ENCODE measurements at places on chromosomes 12 and 14.
A peak's percentile ranks its signal among the peaks of the same experiment; 100 is the strongest.

- no peak for DNase-seq
Measured at GRCh38 chr14:61041704-61042103, 60.7 kb downstream of the SLC38A6 start.

- no peak for DNase-seq
Measured at GRCh38 chr12:102379346-102380162, 100.8 kb downstream of the IGF1 start.

DNA sequence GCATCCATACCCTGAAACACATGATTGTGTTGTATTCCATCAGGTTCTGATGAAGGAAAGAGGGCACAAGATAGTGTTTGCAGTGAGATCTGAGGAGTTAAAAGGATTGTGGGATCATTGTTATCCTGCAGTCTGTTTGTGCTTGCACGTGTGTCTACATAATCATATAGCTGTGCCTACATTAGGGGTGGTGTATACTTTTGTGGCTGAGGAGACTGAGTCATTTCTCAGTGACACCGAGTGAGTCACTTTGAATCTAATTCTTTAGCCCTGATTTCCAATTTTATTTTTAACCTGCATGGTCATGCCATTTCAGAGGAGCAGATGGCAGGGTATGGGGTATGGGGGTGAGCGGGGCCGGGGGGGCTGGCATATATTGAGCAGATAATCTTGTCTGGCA lies 133.2 kb downstream of the ANO4 start:
- no peak for DNase-seq

DNA sequence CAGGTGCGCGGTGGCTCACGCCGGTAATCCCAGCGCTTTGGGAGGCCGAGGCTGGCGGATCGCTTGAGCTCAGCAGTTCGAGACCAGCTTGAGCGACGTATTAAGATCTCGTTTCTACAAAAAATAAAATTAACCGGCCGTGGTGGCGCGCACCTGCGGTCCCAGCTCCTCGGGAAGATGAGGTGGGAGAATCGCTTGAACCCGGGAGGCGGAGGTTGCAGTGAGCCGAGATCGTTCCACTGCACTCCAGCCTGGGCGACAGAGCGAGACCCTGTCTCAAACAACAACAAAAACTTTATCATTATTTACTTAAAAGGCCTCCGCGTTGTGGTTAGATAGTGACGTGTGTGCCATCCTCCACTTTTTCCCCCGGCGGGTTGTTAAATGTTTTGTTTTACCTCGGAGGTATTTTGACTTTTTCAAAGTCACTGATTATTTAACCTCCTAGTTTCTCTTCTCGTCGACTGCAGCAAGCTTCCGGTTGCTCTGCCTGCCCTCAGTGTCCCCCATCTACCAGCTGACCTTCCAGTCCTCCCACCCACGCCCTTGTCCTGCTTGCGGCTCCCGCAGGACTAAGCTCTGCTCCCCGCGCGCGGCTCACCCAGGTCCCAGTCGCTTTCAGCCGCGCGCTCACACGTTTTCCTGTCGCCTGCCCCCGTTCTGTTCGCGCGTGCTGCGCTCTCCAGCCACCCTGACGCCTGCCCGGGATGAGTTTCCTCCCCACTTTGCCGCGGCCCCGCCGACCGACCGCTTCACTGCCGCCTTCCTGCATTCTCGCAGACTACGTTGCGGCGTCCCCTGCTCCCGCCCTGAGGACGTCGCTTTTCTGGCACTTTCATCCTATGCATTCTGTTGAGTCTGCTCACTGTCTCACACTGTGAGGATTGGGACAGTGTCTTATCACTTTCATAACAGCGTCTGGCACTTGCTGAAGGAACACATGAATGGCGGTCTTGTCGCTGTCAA lies 1.2 kb upstream of the SCAF11 start:
- peak; percentile 87 for DNase-seq

- DNase-seq: no peak
Measured at GRCh38 chr12:53613821-53614220, 12.4 kb downstream of the ATF7 start.

DNA sequence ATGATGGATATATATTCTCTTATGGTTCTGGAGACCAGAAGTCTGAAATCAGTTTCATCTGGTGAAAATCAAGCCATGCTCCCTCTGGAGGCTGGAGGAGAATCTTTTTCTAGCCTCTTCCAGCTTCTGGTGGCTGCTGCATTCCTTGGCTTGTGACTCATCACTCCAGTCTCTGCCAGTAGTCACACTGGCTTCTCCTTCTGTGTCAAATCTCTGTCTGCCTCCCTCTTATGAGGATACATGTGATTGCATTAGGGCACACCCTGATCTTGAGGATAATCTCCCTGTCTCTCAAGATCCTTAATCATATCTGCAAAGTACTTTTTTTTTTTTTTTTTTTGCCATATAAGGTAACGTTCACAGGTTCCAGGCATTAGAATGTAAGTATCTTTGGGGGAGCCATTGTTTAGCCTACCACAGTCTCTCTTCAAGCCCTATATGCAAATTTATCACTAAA lies 17.7 kb downstream of the DNAL1 start:
- DNase-seq: no peak

DNA sequence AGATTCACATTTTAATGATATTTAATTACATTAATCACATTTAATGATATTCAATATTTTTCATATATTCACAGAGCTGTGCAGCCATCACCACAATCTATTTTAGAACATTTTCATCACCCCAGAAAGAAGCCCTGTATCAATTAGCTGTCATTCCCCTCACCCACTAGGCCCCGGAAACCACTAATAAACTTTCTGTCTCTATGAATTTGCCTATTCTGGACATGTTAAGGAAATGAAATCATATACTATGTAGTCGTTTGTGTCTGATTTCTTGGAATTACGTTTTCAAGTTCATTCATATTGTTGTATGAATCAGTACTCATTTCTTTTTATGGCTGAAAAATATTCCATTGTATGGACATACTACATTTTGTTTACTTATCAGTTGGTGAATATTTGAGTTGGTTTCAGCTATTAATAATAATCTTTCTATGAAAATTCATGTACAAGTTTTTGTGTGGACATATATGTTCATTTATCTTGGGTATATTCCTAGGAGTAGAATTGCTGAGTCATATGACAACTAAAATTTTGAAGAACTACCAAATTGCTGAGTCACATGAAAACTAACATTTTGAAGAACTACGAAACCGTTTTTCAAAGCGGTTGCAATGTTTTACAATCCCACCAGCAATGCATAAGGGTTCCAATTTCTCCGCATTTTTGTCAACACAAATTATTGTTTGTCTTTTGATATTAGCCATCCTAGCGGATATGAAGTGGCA lies 11.7 kb upstream of the OTOGL start:
- DNase-seq: no peak

GRCh38 chr12:122265886-122266229 lies 436 bp downstream of the VPS33A start:
- no peak for DNase-seq

DNA sequence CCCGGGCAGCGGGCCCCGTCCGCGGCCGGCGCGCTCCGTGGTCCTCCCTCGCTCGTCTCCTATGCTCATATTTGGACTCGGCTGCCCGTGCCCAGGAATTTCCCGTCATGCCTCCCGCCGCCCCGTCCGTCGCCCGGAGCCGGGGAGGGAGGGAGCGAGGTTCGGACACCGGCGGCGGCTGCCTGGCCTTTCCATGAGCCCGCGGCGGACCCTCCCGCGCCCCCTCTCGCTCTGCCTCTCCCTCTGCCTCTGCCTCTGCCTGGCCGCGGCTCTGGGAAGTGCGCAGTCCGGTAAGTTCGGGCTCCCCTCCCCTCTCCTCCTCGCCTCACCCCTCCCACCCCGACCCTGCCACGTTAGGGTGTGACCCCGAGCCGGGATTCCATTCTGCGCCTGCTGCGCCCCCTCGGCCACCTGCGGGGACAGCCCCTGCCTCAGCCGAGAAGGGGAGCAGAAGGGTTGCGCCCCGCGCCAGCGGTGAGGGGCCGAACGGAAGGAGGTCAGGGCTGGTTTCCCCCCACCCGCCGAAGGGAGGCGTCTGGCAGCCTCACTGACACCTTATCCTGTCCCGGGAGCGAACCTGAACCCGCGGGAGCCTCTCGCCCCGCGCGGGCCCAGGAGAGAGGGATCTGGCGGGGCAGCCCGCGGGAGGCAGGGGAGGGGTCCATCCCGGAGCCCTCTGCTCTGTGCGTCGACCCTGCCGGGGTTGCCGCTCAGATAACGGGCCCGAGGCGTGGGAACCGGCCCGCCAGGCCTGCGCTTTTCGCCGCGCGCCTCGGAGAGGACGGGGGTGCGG lies at the start of gene MSRB3:
TSS of gene MSRB3 (plus strand) at position 108 of the 793 bp plus-strand sequence. CDS start 29,897 bp downstream, outside the sequence.
- DNase-seq: peak; percentile 84

GRCh38 chr14:80237143-80237542 lies 25.8 kb upstream of the DIO2 start:
- no peak for DNase-seq

DNA sequence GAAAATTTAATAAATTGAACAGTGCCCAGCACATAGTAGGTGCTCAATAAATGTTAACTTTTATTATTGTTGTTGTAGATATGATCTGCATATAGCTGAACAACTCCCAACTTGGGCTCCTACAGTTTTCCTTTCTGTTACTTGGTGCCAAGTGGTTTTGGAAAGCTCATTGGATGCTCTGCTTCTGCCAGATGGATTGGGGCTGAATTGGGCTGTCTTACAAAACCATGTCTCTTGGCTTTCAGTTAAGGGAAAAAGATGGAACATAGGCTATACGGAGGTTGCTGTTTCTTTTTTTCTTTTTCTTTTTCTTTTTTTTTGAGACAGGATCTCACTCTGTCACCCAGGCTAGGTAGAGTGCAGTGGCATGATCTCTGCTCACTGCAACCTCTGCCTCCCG lies 140.7 kb upstream of the PWP1 start:
- no peak for DNase-seq

DNA sequence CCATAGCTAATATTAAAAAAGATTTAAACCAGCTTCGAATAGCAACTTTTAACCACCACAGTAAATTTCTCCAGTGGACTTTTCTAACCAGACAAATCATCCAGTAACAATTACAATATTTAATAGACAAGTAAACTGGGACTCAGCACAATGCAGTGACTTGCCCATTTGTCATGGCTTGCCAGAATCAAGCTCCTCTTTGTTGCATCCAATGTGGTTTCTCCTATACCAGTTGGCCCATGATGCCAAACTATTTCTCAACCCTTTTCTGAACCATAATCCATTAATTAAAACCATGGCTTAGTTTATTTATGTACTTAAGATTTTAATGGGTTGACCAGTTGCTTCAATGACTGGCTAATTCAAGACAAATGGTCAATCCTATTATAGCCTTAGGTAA lies 64.4 kb downstream of the DIO2 start:
- DNase-seq: no peak

- DNase-seq: peak; percentile 96
Measured at GRCh38 chr14:32077081-32078022, at the start of gene ARHGAP5. Gene ARHGAP5 (plus strand): TSS chr14:32077304. CDS start chr14:32090670, 13,366 bp downstream.

- no peak for DNase-seq
Measured at GRCh38 chr12:55780685-55781084, 36.8 kb downstream of the SARNP start.

GRCh38 chr12:133026996-133027395 lies 10.3 kb upstream of the ZNF84 start:
- DNase-seq: no peak

GRCh38 chr14:65396082-65396910 lies 16.2 kb upstream of the FUT8 start:
- DNase-seq: no peak

DNA sequence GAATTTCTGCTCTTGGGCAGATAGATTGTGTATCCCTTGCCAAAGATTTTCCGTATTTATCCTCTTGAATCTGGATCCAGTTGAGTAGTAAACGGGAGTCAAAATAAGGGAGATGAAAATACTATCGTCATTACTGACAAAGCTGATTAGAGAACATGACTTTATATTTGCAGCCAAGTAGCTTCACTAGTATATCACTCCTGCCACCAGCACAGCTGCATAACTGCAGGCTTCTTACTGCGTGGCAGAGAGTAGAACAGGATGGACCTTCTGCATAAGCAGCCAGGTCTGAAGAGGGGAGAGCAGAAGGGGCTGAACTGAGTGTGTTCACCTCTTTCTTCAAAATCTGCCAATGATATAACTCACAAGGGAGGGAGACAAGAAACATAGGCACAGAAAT lies 283.7 kb downstream of the FBXL14 start:
- no peak for DNase-seq

- no peak for DNase-seq
Measured at GRCh38 chr14:83463500-83464098, 1929.9 kb upstream of the SEL1L start.

GRCh38 chr14:100071545-100071944 lies 6.3 kb downstream of the EVL start:
- DNase-seq: no peak

- peak; percentile 37 for DNase-seq
Measured at GRCh38 chr12:80187660-80188090, 88.3 kb downstream of the OTOGL start.

GRCh38 chr12:11014234-11014633 lies 8.2 kb downstream of the TAS2R19 start:
- no peak for DNase-seq

DNA sequence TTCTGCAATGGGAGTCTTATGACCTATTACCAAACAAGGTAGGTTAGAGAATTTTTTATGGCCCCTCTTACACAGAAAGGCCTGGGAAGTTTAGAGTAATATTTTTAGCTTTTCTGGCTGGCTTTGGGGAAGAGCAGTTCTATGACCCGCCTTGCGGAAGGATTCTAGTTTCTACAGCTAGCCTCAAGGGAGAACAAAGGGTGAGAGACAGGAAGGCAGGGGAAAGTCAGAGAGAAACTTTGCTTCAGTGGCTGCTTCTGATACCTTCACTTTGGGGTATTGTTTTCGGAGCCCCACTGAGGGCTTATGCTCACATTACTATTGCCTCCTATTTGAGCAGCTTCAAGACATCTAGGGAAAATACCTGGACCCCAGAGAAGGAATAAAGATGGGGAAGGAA lies 80.7 kb upstream of the NUDT4 start:
- DNase-seq: no peak

GRCh38 chr12:105279460-105280056 lies 43.6 kb upstream of the APPL2 start:
- no peak for DNase-seq

- DNase-seq: no peak
Measured at GRCh38 chr14:80772504-80772903, 169.0 kb downstream of the CEP128 start.

DNA sequence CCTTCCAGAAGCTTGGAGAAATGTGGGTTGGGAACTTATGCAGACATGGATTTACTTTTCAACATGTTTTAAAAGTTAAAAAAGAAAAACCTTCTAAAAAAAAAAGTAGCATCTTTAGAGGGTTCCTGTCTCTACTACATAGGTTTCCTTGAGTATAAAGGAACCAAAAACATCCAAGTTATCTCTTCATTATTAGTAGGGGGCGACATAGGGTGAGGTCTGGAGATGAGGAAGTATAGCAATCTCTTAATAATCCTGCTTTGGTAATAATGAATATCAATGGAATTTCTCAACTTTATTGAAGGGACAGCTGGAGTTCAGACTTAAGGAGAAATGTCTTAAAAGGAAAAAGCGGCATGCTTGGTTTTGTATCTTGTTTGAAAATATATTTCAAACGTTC lies 6.5 kb upstream of the PLXNC1 start:
- no peak for DNase-seq

- DNase-seq: no peak
Measured at GRCh38 chr12:107513184-107513583, 172.4 kb upstream of the PWP1 start.
